ENCODE measurements at places on chromosomes 2 and 18.
A peak's percentile ranks its signal among the peaks of the same experiment; 100 is the strongest.

- no peak overlapping the region for H3K27ac ChIP-seq
- no peaks in the 10 kb centered on the region for H3K36me3 ChIP-seq
- no peaks in the 10 kb centered on the region for H3K27me3 ChIP-seq
- no peak for DNase-seq
Observed at GRCh38 chr2:234275515-234275914, 221.4 kb downstream of the ARL4C start.

DNA sequence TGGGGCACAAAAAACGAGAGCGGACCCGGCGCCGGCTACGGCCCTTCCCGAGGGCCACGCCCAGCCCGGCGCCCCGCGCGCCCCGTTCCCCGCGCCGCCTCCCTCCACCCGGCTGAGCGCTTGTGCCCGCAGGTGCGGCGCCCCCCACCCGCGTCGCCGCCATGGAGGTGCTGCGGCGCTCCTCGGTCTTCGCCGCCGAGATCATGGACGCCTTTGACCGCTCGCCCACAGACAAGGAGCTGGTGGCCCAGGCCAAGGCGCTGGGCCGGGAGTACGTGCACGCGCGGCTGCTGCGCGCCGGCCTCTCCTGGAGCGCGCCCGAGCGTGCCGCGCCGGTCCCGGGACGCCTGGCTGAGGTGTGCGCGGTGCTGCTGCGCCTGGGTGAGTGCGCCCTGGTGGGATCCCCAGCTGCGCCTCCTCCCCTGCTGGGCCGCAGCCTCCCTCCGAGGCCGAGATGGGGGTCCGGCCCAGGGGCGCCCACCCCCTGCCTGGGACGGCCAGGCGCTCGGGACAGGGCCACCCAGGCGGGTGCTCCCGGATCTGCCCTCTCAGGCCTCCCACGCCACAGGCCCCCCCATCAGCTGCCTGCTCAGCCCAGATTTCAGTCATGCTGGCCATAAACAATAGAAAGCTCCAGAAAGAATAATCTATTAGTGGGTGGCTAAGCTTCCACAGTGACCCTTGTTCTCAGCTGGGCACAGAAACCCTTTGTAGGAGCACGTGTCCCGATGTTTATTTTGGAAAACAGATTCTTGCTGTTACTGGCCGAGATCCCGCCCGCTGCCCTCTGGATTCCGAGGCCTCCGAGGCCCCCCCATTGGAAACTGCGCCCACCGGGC lies 997 bp downstream of the BOK start:
- H3K36me3 ChIP-seq, result peaks cover 3% of the 10 kb centered on the region
- peaks cover 8% of the 10 kb centered on the region for H3K4me1 ChIP-seq
- H3K27ac ChIP-seq, result peak overlapping the region; percentile 64
- no peaks in the 10 kb centered on the region for H3K27me3 ChIP-seq
- DNase-seq, result no peak
- peak overlapping the region; percentile 62 for H3K4me3 ChIP-seq

- peak; percentile 76 for DNase-seq
- peak overlapping the region; percentile 89 for H3K27ac ChIP-seq
- H3K27me3 ChIP-seq, result no peaks in the 10 kb centered on the region
- peak overlapping the region; percentile 90 for H3K4me3 ChIP-seq
Observed at GRCh38 chr2:224584785-224585210, 365 bp downstream of the CUL3 start.

DNA sequence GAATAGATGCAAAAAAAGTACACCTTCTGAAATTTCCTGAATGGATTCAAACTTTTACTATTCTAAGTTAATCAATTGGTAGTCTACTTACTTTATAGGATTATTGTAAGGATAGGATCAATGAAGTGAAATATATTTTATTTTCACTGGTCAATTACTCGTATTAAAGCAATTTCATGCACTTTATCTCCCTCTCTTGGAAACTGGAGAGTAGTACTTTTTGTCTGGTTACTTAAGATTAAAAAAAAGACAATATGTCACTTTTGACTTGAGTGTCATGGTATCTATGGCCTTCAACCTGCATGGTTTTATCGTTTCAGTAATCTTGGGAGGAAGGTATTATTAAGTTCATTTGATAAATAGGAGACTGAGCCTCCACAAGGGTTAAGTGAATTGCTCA lies 1.0 kb upstream of the KYNU start:
- H3K4me3 ChIP-seq, result no peak overlapping the region
- no peak for DNase-seq

DNA sequence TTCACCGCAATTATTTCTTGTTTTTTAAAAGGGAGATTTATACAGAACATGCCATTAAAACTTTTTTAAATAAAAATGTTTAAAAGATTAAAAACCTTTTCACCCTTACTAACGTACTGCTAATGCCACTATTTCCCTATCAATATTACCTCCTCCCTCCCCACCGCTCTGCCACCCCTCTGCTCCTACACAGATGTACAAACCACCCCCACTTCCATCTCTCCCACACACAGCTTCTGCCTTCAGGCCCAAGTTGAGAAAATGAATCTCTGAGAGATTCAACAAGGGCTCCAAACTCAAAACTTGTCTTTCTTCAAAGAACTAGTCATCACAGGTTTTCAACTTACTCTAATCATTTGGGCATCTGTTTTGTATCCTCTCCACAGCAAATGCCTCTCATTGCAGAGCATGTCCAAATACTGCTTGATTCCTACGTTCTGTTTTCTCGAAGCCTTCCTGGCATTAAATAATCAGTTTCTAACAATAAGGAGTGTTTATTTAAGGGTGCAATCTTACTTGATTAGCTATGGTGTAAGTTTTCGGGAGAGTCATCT lies 32.1 kb downstream of the FARSB start:
- no peak for DNase-seq
- H3K36me3 ChIP-seq, result peaks cover 79% of the 10 kb centered on the region
- no peaks in the 10 kb centered on the region for H3K4me1 ChIP-seq
- no peak overlapping the region for H3K27ac ChIP-seq
- no peaks in the 10 kb centered on the region for H3K27me3 ChIP-seq

- H3K4me3 ChIP-seq, result no peak overlapping the region
- no peaks in the 10 kb centered on the region for H3K27me3 ChIP-seq
Observed at GRCh38 chr2:69703189-69703588, 38.7 kb upstream of the ANXA4 start.

DNA sequence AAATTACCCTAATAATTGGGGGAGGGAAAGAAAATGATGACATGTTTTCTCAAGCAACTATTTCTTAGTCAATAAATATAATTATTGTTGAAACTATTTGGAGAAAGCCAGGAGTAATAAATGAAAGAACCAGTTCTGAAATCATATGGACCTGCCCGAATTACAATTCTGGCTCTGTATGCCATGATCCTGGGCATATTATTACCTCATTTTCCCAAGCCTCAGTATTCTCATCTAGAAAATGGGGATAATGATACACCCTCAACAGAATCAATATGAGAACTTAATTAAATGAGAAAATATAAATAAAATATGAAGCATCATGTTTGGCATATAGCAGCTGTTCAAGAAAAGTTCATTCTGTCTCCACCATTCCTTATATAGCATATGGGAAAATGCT lies 22.9 kb downstream of the ARHGEF33 start:
- no peaks in the 10 kb centered on the region for H3K27me3 ChIP-seq
- no peaks in the 10 kb centered on the region for H3K36me3 ChIP-seq
- H3K4me1 ChIP-seq, result no peaks in the 10 kb centered on the region
- DNase-seq, result no peak
- H3K27ac ChIP-seq, result no peak overlapping the region

- H3K36me3 ChIP-seq, result no peaks in the 10 kb centered on the region
- no peak overlapping the region for H3K27ac ChIP-seq
- H3K4me1 ChIP-seq, result no peaks in the 10 kb centered on the region
- DNase-seq, result no peak
Observed at GRCh38 chr2:225566798-225567197, 167.3 kb downstream of the NYAP2 start.

- H3K4me3 ChIP-seq, result no peak overlapping the region
- H3K27ac ChIP-seq, result no peak overlapping the region
- H3K4me1 ChIP-seq, result peaks cover 24% of the 10 kb centered on the region
- no peak for DNase-seq
Observed at GRCh38 chr2:197929008-197929885, 124.9 kb downstream of the PLCL1 start.

- DNase-seq, result no peak
- H3K4me1 ChIP-seq, result no peaks in the 10 kb centered on the region
- no peak overlapping the region for H3K4me3 ChIP-seq
- no peaks in the 10 kb centered on the region for H3K36me3 ChIP-seq
- no peaks in the 10 kb centered on the region for H3K27me3 ChIP-seq
Observed at GRCh38 chr2:196510246-196510645, 129.3 kb upstream of the CCDC150 start.

GRCh38 chr2:119694845-119695521 lies 16.0 kb downstream of the TMEM177 start:
- H3K27ac ChIP-seq, result no peak overlapping the region
- H3K27me3 ChIP-seq, result no peaks in the 10 kb centered on the region

DNA sequence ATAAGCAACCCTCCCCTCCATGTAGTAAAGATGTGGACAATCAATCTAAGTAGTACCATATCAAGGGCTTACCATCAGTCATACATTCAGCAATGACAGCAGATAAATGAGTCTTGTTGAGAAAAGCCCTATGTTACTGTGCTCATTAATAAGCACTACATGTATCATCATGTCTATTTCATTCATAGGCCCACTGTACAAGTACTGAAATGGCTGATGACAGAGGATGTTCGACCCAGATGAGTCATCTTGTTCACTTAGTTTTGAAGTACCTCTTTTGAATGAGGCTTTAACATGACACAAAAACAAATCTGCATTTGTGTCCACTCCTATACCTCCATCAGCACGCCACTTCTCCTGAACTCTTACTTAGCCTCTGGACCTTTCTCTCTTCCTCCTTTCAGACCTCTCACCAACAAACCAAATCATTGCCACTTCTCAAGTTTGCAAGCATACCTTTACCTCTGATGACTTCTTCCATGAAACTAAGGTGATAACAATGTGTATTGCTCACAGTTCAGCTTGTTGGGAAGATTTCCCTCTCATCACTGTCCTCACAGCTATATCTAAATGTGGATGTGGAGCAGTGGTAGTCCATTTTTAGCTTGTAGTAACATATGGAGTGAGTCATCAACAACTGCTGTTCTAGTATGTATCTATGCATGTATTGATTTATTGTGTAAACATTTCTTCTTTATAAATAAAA lies 921.0 kb upstream of the SLC39A10 start:
- DNase-seq, result no peak
- no peak overlapping the region for H3K27ac ChIP-seq
- no peaks in the 10 kb centered on the region for H3K36me3 ChIP-seq
- H3K4me3 ChIP-seq, result no peak overlapping the region

DNA sequence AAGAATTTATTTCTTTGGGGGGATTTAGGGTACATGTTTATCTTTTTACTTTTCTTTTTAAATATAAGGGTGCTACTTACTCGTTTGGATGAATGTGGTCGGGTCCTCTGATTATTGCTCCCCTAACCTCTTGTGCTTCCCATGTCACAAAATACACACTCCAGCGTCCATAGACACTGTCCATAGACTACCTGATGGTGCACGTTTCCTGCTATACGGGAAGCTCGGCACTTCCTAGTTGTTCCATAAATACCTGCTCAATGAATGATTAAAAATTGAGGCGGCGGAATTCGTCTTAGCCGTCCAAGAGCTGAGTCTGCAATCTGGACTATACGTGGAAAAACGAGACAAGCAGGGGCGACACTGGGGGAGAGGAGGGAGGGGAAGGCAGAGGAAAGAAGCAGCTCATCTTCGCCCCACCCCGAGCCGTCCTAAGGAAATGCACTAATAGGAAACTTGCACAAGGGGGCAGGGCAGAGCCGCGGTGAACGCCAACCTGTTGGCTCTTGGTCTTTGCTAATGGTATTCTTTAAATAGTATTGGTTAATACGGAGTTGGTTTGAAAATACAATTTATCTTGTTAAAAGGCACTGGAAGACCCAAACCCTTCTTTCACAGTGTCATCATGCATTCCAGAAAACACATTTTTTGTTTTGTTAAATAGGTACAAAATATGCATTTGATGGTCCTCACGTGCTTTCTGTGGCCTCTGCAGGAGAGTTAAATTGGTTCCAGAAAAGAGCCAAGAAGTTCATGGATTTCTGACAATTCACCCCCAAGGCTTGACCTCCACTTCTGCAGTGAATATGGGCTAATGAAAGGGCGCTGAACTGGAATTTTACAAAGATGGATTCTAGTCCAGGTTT lies 73.0 kb upstream of the KCTD1 start:
- no peak overlapping the region for H3K27ac ChIP-seq
- DNase-seq, result no peak
- no peaks in the 10 kb centered on the region for H3K27me3 ChIP-seq
- no peak overlapping the region for H3K4me3 ChIP-seq
- H3K36me3 ChIP-seq, result no peaks in the 10 kb centered on the region

- no peaks in the 10 kb centered on the region for H3K36me3 ChIP-seq
- no peaks in the 10 kb centered on the region for H3K27me3 ChIP-seq
- no peak for DNase-seq
- H3K4me1 ChIP-seq, result no peaks in the 10 kb centered on the region
- H3K4me3 ChIP-seq, result no peak overlapping the region
- H3K27ac ChIP-seq, result no peak overlapping the region
Observed at GRCh38 chr2:207188626-207189419, 23.1 kb upstream of the KLF7 start.

DNA sequence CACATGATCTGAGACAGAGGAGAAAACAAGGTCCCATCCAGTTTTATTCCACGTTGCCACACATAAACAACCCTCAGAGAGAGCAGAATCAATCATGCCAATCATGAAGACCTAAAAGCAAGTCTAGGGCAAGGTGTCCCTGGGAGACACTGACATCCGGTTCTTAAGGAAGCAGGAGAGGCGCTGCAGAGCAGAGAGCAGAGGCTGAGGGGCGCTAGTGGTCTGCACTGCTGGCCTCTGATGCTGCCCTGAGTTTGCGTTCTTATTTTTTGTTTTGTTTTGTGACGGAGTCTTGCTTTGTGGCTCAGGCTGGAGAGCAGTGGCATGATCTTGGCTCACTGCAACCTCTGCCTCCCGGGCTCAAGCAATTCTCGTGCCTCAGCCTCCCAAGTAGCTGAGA lies 83.3 kb downstream of the SMIM21 start:
- no peaks in the 10 kb centered on the region for H3K27me3 ChIP-seq
- H3K4me1 ChIP-seq, result no peaks in the 10 kb centered on the region
- H3K36me3 ChIP-seq, result no peaks in the 10 kb centered on the region
- no peak overlapping the region for H3K27ac ChIP-seq
- no peak overlapping the region for H3K4me3 ChIP-seq

DNA sequence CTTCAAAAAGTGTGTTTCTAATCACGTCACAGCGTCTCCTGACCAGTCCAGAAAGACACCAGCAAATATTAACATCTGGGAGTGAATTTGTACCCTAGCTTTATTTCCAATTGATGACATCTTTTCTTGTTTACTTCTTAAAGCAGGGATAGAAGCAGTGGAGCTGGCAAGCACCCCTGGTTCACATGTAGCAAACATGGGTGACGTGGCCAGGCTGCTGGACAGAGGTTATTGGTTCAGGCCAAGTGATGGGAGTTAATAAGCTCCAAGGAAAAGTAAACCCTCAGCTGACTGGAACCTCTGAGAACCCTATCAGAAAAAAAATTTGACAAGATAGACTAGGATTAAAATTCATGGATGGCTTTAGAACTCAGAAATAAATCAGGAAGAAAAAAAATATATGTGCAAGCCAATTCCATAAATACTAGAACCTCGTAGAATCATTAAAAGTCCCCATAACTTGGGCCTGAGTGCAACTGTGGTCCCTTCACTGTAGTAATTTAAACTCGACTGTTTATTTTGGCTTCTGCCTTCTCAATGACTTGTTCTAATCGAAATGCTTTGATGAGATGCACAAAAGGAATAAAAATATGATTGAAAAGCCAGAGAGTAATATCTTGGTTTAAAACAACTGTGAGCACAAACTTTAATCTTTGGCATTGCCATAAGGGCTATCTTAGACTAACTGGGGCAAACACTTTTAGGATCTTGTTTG lies 121.5 kb upstream of the CTAGE1 start:
- H3K4me1 ChIP-seq, result peaks cover 8% of the 10 kb centered on the region
- no peak for DNase-seq

All from ascending aorta (tissue), 2 donors.